CD8-positive, alpha-beta memory T cell (primary cell): ENCODE measurements at places on chromosomes 16 and 17. TPM values are rescaled to one million over a fixed set of nuclear protein-coding genes. Genes with fewer than 3 reads are reported as not detected.

The PDIA2 gene
- polyA plus RNA-seq = not detected

DNA sequence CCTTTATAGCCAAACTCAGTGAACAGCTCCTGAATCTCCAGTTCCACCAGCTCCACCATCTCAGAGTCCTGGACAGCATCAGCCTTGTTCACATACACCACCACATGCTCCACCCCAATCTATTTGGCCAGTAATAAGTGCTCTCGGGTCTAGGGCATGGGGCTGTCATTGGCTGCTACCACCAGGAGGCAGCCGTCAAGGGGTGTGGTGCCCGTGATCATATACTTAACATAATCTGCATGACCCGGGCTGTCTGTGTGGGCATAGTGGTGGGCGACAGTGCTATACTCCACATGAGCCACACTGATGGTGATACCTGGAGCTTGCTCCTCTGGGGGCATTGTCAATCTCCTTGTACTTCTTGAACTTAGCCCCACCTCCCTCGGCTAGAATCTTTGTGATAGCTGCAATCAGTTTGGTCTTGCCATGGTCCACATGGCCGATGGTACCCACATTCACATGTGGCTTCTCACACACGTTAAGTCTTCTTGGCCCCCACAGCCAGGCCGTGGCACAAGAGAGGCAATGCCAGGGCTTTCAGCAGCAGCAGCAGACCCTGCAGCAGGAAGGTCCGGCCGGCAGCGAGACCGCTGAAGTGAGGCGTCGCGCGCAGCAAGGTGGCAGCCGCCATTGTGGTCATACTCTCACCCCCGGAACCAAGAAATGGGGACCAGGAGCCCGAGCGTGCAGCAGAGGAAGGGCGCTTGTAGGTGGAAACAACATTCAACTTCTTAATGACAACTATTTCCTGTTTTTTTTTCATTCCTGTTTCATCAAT, 210.3 kb upstream of the WSB1 start:
- DNase-seq = no peak

GRCh38 chr17:81570964-81571363, 18.8 kb upstream of the FAAP100 start:
- DNase-seq = no peak

The ADAD2 gene
- polyA plus RNA-seq = not detected

GRCh38 chr17:79974566-79975497, 60.8 kb downstream of the TBC1D16 start:
- DNase-seq = no peak

DNA sequence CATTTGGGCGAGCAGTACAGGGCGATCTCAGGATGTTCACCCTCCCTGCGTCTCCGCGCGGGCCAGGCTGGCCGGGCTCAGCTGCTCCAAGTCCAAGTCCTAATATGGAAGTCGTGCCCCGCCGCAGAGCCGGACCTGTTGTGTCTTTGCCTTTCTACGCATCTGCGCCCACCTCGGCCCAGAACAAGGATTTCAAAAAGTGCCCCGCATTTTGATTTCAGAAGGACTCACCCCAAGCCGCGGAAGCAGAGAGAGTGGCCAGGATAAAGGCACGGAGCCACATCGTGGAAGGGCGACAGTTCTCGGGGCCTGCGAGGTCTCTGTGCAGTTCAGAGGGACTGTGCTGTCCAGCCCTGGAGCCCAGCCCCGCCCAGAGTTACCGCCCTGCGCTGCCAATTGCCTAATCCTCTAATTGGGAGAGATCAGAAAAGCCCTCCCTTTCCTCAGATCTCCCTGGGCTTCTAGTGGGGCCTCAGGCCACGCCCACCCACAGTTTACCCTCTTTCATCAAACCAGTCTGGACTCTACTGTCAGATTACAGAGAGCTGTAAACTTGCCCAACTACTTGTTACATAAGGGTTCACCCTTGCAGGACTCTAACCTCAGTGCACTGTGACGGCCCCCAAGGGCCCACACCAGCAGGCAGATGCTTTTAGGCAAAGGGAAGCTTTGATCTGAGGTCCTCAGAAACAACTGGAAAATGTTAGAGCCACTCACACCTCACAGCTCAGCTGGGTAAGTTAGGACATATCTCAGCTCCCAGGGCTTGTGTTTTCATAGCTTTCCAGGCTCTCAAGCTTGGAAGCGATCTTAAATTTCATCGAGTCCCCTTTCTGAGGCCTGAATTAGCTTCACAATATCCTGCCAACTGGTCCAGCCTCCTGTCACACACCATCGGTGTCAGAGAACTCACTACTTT, at the start of gene CES1:
Gene CES1, minus strand, starts transcription at position 324 of the 919 bp plus-strand sequence. Its CDS starts 41 bp downstream, at position 283.
- no peak for DNase-seq

DNA sequence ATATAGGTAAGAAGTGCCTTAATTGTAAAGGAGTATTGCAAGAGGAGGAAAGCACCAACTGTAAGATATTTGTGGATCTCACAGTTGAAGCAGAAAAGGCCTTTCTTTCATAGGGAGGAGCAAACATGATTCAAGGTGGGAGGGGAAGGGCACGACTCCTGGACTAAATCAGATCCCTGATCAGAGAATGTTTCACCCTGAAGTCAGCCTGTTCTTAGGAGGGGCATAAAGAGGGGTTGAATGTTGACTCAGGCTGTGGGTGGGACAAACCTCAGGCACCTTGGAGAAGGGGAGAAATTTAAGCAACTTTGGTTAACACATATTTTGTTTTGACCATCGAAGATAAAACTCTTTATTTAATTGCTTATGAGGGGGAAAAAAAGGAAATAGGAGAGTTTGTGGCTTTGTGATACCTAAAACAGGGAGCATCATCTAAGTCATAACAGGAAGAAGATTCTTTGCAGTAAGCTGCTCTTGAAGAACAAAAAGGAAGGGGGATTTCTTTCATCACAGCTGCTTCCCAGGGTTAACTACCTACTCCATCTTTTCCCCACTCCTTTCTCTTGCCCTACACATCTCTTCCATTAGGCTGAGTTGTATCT, 158.6 kb upstream of the ZNF267 start:
- no peak for DNase-seq

The LGALS9B gene
- not detected for polyA plus RNA-seq

DNA sequence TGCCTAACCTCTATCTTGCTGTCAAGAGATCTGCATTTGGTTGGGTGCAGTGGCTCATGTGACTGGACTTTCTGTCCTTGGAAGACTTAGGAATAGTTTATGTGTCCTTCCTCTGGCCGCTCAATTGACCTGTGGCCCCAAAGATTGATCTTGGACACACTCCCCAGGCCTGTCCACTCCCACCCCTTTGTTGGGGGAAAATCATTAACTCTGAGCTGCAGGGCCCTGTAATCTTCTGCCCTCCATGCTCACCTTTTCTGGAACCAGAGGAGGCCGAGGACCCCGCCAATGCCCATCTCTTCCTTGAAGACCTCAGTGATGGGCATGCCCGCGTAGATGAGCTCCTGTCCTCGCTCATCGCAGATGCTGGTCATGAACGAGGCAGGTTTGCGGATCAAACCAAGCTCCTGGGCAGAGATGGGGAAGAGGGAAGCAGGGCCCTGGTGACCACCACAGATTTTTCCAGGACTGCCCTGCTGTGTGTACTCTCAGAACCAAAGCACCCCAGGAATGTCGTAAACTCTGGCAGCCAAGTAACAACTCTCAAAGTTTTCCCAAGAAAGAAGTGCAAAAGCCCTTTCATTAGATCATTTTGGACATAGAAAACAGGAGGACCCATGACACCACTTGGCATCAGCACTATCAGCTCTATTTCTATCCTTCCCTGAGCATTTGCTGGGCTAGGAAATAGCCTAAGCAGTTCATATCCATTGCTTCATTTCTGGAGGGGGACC, 8.5 kb upstream of the KLHL11 start:
- DNase-seq = no peak

DNA sequence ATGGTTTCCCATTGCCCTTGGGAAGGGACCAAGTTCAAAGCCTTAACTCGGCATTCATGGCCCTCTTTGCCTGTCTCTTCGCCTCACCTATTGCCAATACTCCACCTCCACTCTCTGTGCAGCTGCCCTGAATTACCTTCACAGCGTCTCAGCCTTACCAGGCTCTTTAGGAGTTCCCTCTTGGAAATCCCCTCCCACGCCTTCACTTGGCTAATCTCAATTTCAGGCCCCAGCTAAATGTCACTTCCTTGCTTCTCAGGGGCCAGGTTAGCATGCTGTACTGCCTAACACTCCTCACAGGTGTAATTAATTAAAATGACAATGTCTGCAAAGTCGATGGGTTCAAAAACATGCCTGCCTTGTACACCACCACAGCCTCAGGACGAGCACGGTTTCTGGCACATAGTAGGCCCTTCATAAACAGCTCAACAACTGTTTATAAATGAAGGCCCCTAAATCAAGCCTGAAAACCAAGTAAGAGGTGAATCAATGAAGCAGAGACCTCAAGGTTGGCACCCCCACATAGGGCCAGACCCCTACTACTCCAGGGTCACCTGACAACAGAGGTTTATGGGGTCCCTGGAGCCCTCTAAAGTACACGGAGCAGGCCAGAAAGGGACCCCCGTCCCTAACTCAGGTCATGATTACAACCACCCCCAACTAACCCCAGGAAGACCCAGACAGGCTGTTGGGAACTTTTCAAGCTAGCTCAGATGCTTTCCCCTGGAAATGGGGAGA, 11.2 kb upstream of the EEF2K start:
- DNase-seq = no peak

The CIBAR2 gene
- not detected for polyA plus RNA-seq

- no peak for DNase-seq
Observed at GRCh38 chr17:41653421-41653820, 29.0 kb upstream of the KRT17 start.

DNA sequence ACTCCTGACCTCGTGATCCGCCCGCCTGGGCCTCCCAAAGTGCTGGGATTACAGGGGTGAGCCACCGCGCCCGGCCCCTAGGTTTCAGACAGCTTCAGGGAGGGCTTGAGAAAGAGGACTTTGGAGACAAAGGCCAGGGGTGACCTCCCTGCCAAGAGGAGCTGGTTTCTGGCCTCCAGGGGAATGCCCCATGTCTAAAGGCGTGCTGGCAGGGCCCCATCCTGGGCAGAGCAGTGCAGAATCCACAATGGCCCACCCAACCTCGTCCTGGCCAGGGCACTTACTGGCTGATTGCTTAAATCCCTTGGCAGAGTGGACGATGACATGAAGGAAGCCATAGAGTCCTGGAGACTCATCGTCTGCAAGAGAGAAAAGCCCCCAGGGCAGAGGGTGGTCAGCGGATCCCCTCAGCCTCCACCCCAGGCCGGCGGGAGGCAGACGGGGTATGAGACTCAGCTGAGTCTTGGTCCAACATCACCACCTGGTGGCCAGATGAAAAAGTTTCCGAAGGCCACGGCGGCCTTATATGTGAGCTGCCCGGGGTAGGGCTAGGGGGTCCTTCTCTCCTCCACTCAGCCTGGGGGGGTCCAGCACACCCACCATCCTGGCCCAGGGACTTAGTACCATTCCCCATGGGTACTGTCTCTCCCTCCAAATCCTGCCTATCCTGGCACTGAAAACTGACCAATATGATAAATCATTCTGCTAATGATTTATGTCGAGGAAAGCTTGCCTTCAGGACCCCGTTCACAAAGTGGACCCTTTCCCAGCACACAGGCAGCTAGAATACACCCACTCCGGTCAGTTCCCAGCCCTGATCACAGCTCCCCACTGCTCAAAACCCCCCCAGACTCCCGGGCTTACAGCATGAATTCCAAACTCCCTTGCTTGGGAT, 59.1 kb downstream of the TIMM22 start:
- DNase-seq = no peak

The LDHD gene
- 0.10 TPM for polyA plus RNA-seq

The CNTD1 gene
- polyA plus RNA-seq = 0.15 TPM

- DNase-seq = no peak
Observed at GRCh38 chr17:80416940-80417293, 1.9 kb downstream of the ENDOV start.
